NCI-H1105 (cell line): ENCODE measurements at places on chromosomes 7 and 10.

GRCh38 chr7:4168041-4168440, 514.1 kb upstream of the FOXK1 start:
- DNase-seq: no peak

- DNase-seq: peak; percentile 78
Observed at GRCh38 chr7:152910545-152911225, 151.1 kb downstream of the ACTR3B start.

DNA sequence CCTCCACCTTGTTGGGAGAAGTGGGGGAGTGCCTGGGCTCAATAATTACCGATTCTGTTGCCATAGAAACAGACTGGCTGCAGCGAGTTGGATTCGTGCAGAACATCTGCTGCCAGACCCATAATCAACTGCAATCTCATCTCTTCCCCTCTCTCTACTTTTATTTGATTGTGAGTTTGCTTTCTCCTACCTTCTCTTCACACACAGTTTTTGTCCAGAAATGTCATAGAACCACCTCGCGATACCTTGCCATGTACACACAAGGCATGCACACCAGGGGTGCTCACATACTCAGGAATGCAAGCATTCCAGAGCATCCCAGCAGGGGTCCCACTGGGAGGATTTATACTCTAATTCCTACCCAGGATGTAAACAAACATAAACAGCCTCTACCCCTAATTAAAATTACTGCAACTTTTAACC, 262.2 kb upstream of the AOAH start:
- peak; percentile 90 for DNase-seq

GRCh38 chr7:26326211-26326610, 34.5 kb downstream of the SNX10 start:
- DNase-seq: no peak

GRCh38 chr7:79880312-79880711, 254.3 kb upstream of the GNAI1 start:
- peak; percentile 86 for DNase-seq

DNA sequence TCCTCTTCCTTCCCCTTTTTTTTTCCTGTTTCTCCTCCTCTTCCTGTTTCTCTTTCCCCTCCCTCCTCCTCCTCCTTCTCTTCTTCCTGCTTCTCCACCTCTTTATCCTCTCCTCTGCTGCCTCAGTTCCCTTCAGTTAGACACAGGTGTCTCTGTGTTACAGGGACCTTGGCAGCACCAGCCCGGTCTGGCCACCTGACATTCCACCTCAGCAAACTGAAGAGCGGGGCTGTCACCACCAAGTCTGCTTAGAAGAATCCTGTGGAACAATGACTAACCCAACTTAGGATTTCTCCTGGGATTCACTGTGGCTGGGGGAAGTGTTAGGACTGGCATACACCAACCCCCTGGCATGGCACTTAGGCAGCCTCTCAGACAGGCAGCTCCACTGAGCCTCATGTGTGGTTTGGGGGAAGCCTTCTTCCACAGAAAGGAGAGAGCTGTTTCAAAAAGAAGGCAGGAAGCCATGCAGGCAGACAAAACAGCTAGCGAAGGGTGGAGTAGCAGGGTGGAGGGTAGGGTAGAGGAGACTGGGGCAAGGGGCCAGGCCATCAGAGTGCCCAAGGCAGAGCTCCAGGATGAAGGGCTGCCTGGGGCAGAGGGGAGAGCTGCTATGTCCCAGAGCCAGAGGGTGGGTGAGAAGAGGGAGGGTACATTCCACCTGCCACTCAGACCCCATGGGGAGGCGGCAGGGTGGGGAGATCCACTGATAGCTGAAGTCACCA, 13.2 kb upstream of the GDF10 start:
- no peak for DNase-seq

DNA sequence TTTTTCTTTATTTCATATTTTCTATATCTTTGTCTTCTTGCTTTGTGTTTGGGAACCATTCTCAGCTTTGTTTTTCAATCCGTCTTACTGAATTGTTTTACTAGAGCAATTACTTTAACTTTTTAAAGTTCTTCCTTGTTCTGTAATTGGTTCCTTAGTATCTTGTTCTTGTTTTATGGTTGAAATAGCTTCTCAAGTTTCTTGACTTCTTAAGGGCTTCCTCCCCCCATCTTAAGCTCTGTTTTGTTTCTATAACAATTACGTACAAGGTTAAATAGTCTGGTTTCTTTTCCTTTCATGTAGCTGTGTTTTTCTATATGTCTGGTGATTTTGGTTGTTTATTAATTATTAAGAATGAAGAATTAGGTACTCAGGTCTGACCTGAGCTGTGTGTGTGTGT, 158.0 kb downstream of the SDHAF3 start:
- DNase-seq: no peak

- no peak for DNase-seq
Observed at GRCh38 chr7:150586785-150587152, 19.6 kb downstream of the GIMAP4 start.

DNA sequence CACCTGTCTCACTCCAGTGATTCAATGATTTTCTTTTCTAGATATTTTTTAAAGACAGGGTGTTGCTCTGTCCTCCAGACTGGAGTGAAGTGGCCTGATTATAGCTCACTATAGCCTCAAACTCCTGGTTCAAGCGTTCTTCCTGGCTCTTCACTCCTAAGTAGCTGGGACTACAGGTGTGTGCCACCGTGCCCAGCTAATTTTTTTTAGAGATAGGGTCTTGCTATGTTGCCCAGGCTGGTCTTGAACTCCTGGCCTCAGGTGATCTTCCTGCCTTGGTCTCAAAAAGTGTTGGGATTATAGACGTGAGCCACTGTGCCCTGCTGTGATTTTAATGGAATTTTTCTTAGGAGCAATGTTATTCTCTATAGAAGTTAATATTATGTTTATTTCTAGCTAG, 14.1 kb downstream of the NUP205 start:
- no peak for DNase-seq

GRCh38 chr7:92489634-92490033, 11.9 kb upstream of the ERVW-1 start:
- DNase-seq: no peak

DNA sequence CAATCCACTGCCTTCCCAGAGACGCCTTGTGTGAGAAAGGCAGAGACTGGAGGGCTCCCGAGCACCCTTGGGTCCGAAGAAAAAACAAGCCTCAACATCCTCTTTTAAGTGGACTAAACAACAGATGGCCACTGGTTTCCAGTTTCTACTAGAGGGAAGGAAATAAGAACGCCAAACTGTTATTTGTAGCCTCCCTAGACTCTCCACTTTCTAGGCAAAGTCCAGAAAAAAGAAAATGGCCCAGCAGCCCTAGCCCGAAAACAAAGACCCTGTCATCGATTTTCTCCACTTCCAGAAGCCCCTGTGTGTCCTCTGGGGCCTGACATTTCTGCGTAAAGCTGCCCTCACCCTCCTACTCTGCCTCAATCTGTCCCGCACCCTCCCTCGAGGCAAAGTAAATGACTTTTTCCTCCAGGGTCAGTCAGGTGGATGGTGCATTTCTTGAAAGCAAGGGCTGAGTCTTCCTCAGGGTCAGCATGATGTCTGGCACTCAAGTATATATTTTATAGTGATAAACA, 6.0 kb downstream of the RGS10 start:
- no peak for DNase-seq

- DNase-seq: no peak
Observed at GRCh38 chr10:50605951-50606270, 17.8 kb downstream of the SGMS1 start.

- DNase-seq: no peak
Observed at GRCh38 chr10:71975087-71975870, 11.1 kb downstream of the CHST3 start.

- DNase-seq: no peak
Observed at GRCh38 chr7:126723966-126724544, 528.7 kb downstream of the GRM8 start.

GRCh38 chr7:93092757-93093370, 24.9 kb downstream of the SAMD9 start:
- no peak for DNase-seq

GRCh38 chr10:70771311-70772194, 13.6 kb downstream of the TBATA start:
- no peak for DNase-seq

- no peak for DNase-seq
Observed at GRCh38 chr7:104814671-104815400, 199.2 kb upstream of the KMT2E start.

- DNase-seq: no peak
Observed at GRCh38 chr7:50814166-50814565, 31.5 kb upstream of the GRB10 start.

GRCh38 chr7:34401776-34402175, 256.2 kb upstream of the NPSR1 start:
- DNase-seq: no peak

- DNase-seq: no peak
Observed at GRCh38 chr10:43234471-43235041, 32.3 kb downstream of the RASGEF1A start.

DNA sequence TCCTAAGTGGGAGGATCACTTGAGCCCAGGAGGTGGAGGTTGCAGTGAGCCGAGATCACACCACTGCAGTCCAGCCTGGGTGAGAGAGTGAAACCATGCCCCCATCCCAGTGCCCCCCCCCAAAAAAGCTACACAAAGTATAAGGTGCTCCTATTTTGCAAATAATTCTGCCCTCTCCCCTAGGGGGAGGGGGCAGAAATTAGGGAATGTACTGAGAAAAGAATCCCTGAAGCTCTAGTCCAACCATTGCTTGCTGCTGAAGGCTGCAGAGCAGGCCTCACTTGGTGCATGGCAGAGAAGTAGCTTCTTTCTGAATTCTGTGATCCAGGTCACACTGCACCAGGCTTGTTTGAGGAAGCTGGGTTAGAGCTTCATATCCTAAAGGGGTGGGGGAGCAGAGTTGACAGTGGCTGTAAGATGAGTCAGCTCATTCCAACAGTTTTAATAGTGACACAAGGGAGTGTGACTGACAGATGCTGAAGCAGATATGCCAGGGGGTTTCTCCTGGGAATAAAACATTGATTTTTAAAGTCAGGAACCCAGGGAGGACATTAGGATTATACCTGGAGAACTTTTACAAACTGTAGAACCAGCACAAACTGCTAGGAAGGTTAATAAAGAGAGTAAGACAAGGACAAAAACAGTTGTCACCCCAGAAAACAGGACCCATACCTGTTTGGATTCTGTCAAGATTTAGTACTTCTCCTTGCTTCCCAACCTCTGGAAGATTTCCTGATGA, 32.8 kb upstream of the STRIP2 start:
- DNase-seq: no peak

GRCh38 chr10:7410301-7410861, 453 bp downstream of the SFMBT2 start:
- DNase-seq: no peak

DNA sequence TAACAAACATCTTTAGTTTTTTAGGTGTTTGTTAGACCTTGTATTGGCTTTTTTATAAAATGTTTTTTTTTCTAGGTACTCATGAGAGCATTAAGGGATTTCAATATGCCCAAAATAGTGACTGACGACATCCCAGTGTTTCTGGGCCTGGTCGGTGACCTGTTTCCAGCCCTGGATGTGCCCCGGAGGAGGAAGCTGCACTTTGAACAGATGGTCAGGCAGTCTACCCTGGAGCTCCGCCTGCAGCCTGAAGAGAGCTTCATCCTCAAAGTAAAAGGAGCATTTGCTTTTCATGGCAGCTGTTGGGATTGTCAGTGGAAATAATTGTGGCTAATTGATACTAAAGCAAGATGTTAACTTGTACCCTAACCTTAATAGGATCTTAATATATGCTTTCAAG, 161.5 kb downstream of the DNAH11 start:
- no peak for DNase-seq

DNA sequence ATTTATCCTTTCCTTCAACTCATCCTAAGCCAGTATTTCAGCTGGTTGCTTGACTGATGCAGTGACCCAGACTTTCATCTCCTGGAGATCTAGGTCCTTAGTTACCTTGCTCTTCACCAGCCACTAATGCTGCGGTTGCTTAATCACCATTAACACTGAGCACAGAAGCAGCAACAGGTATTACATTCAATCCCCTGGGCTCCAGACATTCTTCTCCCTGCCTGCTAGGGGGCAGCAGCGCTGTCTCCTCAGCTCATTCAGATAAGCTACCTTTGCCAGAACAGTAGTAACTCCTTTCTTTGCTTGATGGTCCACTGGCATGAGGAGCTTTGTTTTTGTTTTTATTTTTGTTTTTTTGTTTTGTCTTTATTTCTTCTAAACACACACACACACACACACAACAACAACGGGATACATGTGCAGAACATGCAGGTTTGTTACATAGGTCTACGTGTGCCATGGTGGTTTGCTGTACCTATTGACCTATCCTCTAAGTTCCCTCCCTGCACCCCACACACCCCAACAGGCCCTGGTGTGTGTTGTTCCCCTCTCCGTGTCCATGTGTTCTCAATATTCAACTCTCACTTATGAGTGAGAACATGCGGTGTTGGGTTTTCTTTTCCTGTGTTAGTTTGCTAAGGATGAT, 1043.2 kb upstream of the C7orf33 start:
- DNase-seq: no peak

DNA sequence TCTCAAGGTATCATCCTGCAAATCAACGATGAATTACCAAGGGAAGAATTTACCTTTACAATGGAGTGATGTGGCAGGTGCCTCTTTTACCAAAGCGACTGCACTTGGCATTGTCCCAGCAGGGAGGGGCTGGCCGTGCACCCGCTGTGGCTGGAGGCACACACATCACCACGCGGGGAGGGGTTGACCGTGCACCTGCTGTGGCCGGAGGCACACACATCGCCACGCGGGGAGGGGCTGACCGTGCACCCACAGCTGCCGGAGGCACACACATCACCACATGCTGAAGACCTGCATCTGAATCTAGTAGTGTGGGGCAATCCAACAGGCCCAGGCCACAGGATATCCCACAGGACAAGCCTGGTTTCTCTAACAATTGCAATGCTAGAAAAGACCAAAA, 493.5 kb downstream of the DNAJB6 start:
- peak; percentile 48 for DNase-seq

- no peak for DNase-seq
Observed at GRCh38 chr7:3027005-3027845, 16.4 kb downstream of the CARD11 start.

- no peak for DNase-seq
Observed at GRCh38 chr7:101832685-101833375, 15.4 kb downstream of the CUX1 start.

DNA sequence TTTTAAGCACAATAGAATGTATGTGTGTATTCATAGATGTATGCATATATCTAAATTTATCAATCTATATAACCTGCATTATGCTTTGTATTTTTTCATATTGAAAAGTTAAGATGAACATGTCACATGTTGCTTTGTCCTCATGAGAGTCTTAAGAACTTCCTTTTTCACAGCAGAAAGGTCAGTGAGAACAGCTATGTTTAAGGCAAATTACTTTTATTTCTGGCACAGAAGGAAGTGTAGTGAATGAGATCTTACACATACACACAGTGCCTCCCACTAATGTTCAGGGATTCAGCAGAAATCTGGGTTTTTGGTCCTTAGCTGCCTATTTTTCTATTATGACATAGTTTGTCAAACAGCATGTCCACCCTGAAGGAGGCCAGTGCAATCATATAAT, 134.8 kb downstream of the TMEM26 start:
- DNase-seq: no peak

DNA sequence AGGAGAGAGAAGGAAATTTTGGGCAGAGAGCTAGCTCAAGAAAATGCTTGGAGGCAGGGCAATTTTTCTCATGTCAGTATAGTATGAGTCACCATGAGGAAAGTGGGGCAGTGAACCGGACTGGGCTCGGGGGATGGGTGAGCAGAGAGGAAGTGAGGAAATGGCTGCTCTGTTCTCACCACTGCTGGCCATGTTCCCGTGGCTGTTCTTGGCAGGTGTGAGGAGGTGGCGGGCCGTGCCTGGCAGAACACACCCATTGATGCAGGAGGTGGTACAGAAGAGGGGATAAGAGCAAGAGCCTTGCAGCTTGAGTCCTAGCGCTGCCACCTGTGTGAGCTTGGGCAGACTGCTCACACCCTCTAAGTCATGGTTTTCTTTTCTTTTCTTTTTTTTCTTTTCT, 304.4 kb upstream of the LYZL1 start:
- DNase-seq: no peak
